ENCODE measurements at places on chromosomes 3 and 15.

GRCh38 chr15:92981333-92981732, 81.2 kb downstream of the CHD2 start:
- DNase-seq: no peak

DNA sequence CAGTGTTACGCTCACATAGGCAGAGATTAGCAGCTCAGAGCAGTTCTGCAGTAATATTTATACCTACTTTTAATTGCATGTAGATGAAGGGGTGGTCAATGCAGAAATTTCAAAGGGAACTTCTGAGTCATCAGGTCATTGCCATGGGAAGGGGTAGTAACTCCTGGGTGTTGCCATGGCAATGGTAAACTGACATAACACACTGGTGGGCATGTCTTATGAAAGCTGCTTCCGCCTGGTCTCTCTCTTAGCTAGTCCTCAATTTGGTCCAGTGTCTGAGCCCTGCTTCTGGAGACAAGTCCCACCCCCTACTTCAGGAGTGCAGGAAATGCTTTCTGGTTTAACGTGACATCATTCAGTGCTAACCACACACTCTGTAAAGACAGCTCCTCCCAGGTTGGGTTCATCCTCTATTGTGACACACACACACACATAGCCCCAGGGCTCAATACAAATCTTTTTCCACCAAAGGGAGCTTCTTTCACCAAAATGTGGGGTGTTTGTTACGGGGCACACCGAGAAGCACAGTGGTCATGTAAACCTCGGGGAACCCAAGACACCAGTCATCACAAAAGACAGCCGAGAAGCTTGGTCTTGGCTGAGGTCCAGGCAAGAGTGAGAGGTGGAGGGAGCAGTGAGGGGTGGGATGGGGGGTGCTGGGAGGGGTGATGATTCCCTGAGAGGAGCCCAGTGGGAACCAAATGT, 74.5 kb downstream of the TLE3 start:
- no peak for DNase-seq

GRCh38 chr3:99666201-99666600, 27.8 kb downstream of the COL8A1 start:
- no peak for DNase-seq

DNA sequence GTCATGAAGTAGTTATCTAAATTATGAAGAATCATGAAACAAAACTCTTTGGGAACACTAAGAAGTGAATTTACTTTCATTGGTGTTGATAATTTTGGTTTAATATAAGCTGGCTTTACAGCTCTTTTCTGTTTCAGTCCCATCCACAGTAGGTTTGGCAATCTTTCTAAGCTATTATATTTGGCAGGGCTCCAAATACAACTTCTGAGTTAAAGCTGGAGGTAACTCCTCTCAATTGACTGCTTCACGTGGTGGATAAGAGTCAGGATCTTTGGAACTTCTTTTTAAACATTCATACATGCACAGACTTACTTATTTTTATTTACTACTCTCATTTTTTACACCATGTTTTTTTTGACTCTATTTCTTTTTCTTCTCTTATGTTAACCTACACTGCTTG, 106.5 kb upstream of the EPHA3 start:
- no peak for DNase-seq

DNA sequence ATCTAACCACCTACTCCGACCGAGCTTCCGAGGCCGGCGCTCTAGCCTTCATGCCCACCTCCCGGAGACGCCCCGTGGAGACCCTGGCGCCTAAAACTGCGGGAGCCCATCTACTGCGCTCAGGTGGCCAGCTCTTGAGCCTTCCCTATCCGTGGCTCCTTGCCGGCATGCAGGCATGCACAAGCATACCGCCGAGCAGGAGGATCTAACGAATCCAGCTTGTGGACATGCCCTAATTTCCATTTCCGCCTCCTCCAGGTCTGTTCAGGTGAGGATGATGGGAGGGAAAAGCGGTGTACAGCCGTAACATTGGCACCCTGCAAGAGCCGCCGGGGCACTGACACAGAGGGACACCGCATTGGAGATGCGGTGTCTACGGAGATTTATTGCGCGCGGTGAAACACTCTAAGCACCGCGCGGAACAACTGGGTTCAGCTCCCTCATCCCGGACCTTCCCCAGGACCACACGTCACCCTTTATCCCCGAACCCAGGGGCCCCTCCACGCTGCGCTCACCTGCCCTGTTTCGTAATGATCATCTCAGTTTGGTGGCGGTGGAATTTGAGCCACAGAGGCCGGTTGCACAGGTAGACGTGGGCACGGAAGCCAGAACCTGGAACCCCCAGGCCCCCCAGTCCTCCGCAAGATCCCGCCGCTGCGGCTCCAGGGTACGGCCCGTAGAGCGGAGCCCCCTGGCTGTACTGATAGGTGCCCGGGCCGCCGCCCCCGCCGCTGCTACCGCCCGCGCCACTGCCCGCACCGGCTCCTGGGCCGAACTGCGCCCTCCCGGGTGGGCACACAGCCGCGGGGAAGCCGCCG, 1.0 kb downstream of the EOMES start:
- DNase-seq: no peak

DNA sequence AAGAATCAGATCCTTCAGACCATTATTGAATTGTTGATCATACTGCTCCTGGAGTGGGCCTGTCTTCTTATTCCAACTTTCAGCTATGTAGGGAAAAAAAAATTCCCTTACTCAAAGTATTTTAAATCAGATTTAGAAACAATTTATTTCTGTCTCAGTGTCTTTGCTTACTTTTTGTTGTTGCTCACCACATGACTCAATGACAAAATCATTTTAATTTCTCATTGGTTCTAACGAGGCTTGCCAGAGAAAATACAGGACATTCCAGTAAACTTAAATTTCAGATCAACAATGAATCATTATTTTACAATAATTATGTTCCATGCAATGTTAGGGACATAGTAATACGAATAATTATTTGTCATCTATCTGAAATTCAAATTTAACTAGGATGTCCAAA, 748.5 kb upstream of the CBLB start:
- no peak for DNase-seq

GRCh38 chr15:35320158-35320780, 225.7 kb downstream of the DPH6 start:
- DNase-seq: no peak

DNA sequence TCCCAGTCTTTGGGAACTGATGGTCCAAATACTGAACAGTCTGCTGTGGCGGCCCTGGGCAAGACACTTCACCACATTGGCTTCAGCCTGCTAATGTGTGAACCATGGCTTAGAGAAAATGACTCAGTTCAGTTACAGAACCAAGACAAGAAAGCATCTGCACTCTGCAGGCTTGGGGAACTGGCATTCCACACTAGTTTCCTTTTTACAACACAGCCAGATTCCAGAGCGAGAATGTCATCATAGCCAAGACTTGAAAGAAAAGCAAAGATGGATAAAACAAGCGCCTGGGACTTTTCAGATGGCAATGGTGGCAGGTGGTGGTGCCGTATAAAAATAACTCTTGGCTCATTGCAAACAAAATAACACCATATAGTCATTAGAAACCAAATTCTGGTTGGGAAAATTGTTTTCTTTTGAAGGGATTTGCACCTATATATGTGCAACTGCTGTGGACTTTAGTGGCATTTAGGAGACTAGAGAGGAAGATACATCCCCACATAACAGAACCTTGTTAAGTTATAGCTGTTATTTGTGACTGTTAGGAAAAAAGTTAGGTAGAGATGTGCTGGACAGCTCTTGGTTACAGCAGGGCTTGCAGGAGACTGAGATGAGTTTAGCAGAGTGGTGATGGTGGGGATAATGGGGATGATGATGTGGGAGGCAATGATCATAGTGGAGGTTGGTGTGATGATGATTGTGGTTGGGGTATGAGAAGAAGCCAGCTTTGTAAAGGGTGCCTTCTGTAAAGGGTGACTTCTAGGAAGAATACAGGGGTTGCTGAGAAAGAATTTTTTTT, 273.6 kb downstream of the THRB start:
- DNase-seq: no peak

DNA sequence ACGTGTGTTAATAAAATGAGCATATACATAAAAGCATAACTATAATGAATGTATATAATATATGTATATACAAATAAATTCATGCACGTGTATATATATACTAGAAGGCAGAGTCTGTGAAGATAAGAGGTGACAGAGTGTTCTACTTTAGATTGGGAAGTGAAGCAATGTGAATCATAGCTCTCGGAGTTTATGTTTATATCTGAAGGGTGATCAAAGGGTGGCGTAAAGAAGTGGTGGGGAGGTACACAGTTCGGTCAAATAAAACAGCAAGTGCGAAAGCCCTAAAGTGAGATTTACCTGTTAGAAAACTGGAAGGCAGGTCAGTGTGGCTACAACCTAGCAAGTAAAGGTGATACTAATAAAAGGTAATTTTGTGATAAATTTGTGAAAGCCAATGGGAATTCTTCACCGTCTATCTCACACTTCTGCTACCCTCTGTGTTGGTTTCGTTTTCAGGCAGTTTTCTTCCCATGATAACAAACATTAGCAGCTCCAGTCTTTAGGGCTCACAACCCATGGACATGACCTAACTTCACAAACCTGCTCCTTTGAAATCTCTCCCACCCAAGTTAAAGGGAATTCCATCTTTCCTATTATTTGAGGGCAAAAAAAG, 46.7 kb upstream of the BCHE start:
- no peak for DNase-seq

DNA sequence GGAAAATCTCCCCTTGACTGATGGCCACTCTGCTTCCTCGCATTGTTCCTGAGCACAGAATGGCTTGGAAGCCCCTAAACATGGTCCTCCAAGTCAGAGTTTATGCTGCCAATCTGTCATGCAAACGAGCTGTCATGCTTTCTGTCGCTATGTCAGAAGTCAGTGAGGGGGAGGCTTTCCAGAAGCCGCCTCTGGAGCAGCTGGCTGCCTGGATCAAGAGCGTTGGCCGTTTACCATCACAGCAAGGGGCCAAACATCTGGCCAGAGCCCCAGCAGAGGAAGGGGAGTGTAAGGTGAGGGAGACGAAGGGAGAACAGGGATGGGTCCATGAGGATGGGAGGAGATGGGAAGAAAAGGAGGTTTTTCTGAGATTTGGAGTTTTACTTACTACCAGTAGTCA, 372.6 kb upstream of the NR2F2 start:
- DNase-seq: no peak

DNA sequence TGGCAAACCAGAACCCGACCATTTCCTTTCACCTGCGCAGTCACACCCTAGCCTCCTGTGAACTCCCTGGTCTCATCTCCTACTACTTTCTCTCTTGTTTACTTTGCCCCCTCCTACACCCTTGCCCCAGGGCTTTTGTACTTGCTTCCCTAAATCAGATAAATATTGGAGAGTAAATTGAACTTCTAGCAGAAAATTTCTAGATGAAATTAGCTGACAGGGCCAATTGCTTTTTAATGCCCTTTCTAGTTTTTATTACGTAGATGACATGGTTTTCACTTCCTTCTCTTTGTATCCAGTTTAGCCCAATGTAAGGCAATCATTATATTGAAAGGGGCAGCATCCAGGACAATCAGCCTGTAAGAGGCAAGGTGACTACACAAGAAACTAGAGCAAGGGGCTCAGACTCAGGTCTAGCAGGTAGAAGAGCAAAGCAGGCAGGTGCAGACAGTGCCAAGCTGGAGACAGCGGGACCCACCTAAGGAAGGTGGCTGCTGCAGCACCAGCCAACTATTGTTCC, 56.2 kb upstream of the TOPAZ1 start:
- no peak for DNase-seq

- DNase-seq: no peak
These were observed 13.4 kb upstream of the GHSR start for GRCh38 chr3:172461530-172462138.

GRCh38 chr15:75891895-75892294, 11.8 kb upstream of the FBXO22 start:
- no peak for DNase-seq

DNA sequence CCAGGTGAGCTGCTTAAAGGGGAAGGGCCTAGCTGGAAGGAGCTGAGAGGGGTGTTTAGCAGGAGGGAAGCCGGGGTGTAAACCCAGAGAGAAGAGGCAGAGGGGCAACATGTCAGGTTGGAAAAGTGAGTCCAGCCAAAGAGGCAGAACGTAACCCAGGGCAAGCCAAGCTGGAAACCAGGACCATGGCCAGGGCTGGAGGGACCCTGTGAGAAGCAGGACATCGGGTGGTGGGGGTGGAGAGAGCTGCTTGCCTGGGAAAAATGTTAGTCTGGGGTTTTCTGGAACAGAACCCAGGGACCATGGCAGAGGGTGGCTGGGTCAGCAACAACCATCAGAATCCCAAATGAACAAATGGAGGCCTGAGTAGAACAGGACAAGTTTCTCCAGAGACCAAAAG, 32.6 kb downstream of the SEMA5B start:
- DNase-seq: no peak

DNA sequence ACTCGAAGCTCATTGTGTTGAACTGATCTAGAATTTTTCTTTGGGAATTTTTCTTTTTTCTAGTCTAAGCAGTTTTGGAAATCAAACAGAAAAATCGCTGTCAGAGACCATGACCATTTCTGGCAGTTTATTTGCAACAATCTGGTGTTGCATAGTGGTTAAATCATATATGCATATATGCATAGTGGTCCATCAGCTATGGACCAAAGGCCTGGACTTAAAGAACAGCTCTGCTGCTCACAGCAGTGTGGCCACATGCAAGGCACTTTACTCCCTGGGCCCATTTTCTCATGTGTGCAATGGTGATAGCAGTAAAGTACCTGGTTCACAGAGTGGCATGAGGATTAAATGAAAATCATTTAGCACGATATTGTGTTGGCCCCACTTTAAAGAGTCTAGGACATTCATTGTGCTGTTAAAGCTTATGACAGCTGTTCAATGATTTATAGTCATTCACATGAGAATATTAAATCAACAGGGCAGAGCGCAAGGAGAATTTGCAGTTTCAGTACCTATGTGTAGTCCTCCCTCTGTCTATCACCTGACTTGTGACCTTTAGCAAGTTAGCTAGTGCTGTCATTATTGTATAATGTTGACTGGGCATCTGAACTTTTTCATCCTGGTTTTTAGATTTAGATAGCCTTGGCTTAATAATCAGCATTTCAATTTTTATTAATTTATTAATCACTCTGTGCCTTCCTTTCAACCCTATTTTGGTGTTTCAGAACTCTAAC, 46.4 kb downstream of the BLM start:
- no peak for DNase-seq

- DNase-seq: no peak
These were observed 159.6 kb downstream of the GHSR start for GRCh38 chr3:172288651-172289050.

- no peak for DNase-seq
These were observed 720.1 kb downstream of the GBE1 start for GRCh38 chr3:81041331-81041730.

- no peak for DNase-seq
These were observed 1078.4 kb upstream of the GBE1 start for GRCh38 chr3:82839871-82840270.

GRCh38 chr3:133277813-133278212, 122.0 kb upstream of the BFSP2 start:
- no peak for DNase-seq

- no peak for DNase-seq
These were observed 300.2 kb upstream of the GPR149 start for GRCh38 chr3:154730186-154730585.

GRCh38 chr3:66997560-66998112, 471 bp upstream of the KBTBD8 start:
- peak; percentile 18 for DNase-seq

DNA sequence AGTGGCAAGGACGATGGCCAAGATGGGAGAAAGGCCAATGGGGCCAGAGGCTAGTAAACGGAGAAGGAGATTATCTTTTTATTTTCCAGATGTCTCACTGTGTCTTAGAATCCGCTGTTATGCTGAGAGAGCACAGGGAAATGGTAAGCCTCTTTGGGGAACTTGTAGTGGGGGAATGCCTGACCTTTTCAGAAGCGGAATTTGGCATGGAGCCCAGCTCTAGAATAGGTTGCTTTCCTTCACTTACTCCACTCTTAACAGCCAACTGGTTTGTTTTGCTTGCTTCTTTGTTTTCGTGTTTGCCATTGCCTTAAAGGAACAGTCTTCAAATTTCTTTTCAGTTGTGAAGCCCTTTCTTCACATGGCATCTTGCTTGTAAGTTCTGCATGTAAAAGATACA, 316.2 kb upstream of the THRB start:
- no peak for DNase-seq
